Astrocyte (in vitro differentiated cells and primary cell): ENCODE measurements at places on chromosomes 4 and X.

DNA sequence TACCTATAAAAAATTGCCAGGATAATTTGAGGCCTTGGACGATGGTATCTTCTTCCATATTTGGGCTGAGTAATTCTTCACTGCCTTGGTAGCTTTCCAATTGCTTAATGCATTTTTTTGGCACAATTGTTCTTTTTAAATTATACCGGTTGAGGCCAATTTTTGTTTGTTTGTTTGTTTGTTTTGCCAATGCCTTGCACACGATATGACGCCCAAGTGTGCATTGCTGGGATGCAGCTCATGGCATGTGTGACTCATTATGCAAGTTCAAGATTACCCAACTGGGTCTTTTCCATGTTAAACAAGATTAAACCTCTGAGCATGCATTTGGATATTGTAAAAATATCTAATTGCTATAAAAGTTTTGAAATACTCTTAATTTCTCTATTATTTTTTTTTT lies 71.1 kb upstream of the KCNIP4 start:
- peak; percentile 26 for DNase-seq

- peak; percentile 31 for DNase-seq
Measured at GRCh38 chr4:116358633-116359222, 726.6 kb downstream of the TRAM1L1 start.

GRCh38 chrX:71666240-71667223 lies 814 bp upstream of the LOC101059915 start:
- no peak for DNase-seq

DNA sequence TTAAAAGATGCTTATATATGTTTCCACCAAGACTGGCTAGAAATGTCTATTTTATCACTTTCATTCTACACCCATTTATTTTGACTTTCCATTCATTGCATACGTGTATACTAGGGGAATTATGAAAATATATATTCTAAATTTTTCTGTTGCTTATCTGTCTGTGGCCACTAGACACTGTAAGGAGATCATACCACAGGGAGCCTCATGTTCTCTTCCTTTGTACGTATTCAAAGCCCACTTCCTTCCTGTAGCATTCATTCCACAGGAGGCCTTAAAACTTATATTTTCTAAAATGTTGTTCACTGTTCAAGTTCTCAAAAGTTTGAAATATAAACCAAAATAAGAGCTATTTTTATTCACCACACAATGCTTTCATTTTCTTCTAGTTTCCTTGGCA lies 1848.9 kb upstream of the TENM3 start:
- DNase-seq = no peak

DNA sequence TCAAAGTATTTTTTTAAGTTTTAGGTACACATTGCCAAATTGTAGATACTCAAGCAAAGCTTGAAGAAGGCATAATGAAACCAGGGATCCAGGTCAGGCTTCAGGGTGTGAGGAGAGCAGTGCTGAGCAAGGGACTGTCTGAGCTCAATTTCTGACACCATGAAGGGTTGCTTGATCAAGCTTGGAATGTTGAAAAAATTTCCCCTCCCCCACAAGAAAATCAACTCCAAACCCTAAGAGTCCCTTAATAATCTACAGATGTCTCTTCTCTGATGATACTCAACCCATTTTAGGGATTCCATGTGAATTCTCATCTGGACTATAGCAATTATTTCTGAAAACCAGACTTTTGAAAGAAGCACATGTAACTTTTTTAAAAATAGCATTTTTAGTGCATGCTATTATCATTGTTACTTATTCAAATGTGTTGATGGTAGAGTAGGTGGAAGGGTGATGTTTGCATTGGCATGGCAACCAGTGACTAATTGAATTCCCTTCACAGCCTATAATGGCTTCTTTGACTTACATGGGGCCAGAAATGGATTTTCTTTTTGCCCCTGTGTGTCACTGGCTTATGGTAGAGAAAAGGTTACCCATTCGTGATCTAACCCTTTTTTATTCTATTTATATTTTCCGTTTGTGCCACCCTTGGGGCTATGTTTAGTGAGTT lies 252.0 kb downstream of the FBXW7 start:
- DNase-seq = peak; percentile 50

DNA sequence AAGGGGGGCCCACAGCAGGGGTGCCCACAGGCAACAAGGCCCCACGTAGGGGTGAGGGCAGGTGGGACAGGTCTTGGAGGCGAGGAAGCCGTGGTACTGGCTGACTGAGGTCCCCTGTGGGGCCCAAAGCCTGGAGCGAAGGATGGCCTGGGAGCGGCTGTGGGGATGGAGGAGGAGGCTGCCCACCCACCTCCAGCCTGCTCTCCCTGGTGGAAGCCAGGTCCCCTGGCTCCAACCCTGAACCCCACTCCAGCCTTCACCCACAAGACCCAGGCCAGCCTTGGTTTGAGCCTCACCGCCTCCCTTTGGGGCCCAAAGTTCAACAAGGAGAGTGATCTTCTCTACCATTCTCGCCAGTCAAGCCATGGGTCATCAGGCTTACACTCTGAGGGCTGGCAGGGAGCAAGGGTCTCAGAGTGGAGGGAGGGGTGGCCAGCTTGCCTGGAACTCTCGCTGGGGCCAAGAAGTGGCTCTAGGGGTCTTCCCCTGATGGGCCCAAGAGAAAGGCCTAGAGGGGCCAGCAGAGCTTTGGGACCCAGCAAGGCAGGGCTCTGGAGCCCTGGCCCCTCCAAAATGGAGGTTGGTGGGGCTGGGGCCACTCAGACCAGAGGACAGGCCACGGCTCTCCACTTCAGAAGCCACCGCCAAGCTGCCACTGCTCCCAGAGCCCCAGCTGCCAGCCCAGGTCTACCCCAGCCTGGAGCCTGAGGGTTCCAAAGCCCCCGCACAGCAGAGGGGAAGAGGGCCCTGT lies 5.0 kb downstream of the PNCK start:
- DNase-seq = no peak

DNA sequence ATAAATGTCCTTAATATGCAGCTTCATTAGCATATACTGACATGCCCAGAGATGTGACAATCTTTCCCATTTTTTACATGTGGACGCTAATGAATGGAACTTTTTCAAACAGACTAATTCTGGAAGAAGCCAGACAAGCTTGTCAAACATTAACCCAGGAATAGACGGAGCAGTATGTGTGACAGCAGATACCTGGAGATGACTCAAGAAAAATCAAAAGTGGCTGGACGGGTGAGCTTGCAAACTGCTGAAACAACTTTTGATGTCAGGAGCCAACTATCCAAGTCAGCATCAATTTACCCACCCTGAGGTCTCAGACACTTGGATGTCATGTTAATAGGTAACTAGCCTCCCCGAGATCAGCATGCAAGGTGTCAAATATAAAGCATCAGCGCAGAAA lies 183.0 kb downstream of the PACRGL start:
- no peak for DNase-seq

- no peak for DNase-seq
Measured at GRCh38 chr4:43133566-43133965, 241.1 kb downstream of the GRXCR1 start.

DNA sequence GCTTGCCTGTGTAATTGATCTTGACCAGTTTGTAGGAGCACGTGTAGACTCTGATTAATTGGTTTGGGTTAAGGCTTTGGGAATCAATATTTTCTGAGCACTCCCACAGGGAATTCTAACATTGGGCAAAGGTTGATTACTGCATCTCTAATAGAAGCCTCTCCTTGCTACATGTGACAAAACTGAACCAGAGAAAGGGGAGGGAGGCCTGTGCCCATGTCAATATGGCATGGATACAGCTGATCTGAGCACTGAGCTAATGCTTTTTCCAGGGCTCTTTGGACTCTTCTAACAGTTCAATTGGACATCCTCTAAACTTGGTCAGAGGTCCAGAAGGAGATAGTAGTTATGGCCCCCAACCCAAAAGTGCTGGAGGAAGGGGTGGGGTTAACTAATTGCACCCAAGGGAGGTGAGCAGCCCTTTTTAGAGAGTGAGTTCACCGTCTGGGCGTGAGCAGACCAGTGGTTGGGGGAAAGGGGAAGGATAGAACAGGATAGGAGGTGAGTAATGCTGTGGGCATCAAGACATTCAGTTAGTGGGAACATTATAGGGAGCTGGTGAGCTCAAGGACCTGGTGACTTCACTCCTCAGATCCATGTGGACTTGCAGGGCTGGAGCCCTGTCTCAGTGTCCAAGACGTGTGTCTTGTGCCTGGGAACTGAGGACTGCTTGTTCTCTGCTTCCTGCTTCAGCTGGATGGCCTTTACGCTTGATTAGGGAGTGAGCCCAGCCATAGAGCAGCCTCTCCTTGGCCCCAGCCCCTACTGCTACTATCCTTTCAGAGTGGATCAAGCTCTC lies 22.8 kb downstream of the MSN start:
- DNase-seq = peak; percentile 79

DNA sequence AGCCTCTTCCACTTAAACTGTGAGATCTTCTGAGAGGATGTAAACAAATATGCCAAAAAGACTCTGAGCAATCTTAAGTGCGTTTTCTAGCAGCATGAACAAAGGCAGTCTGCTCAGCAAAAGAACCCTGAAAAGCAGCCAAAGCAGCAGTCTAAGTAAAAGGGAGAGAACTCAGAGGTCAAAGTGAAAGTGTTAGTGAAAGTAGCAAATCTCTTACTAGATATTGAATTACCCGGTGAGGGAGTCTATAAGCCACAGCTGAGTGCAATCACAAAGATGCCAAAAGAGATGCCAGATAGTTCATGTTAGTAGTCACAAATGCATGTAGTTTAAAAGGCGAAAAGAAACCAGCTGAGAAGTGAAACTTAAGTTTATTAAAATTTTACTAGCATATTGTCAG lies 7.9 kb upstream of the GNRHR start:
- DNase-seq = peak; percentile 56

GRCh38 chr4:21827575-21827974 lies 121.0 kb downstream of the KCNIP4 start:
- peak; percentile 78 for DNase-seq

GRCh38 chr4:55127521-55127920 lies 2.1 kb upstream of the KDR start:
- peak; percentile 51 for DNase-seq

DNA sequence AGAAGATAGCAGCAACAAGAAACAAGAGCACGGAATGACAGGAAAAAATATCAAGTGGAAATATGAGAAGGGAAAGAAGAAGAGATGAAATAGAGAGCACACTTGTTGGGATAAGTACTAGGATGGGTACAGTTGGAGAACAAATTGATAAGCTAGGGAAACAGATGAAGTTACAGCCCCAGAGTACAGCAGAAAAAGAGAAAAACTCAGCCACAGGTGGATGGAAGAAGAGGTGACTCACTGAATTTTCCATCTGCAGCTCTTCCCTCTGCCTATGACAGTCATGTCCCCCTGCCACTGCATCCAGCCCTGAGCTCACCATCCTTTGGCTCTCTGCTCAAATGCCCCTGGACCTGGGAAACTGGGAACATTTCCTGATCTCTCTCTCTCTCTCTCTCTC lies 209.0 kb downstream of the BCOR start:
- DNase-seq = no peak

DNA sequence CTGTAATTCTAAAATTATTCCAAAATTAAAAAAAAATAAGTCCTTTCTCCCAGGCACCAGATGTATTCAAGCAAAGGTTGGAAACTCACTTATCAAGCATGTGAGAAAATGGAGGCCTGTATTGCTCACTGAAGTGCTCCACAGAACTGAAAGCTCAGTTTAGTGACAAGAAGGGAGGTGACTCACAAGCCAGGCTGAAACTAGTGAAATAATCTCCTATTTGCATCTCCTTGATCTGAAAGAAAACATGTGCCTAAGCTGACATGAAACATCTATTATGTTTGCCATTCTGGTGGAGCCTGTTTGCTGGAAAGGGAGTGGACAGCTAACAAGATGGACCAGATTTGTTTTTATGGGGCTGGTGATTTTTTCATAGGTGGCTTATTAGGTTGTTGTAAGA lies 54.0 kb upstream of the AMELX start:
- DNase-seq = peak; percentile 58

GRCh38 chr4:699816-700580 lies 5.6 kb upstream of the PCGF3 start:
- DNase-seq = no peak

DNA sequence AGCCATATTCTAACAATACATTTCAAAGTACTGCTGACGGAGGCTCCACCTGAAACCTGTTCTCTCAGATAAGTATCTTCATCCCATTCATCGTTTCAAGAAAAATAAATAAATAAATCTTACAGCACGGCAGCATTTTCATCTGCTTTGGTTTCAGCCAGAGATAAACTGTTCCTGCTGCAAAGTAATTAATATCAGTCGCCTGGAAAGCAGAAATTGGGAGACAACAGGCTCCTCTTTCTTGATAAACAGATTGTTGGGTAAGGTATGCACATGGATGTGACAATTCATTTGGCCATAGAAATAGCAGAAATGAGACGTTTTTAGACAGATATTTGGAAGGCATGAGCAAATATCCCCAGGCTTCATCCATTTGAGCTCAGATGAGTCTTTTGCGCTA lies 110.4 kb downstream of the PPARGC1A start:
- no peak for DNase-seq

DNA sequence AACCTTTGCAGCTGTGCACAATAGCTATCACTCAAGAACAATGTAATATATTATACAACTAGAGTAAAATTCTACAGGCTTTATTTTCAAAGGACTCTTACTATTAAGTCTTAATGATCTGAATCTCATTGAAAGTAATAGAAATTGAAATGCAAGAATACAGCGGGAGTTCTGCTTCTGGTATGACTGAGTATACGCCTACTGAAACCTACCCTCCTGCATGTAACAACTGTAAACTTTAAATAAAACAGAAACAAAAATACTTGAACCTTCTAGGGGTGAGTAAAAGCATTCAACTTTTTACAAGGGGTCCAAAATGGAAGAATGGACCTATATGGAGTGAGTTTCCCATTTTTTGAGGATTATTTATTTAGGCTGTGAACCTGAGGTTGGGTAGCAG lies 13.5 kb downstream of the DCHS2 start:
- DNase-seq = no peak
